ENCODE measurements at places on chromosomes 5 and 9.

DNA sequence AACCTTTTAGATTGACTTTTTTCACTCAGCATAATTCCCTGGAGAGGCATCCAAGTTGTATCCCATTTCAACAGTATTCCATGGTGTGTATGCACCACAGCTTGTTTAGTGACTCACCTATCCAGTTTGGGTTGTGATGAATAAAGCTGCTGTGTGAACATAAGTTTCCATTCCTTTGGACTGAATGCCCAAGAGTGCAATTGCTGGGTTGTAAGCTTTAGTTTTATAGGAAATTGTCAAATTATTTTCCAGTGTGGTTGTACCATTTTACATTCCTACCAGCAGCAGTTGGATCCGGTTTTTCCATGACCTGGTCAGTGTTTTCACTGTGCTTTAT, 60.9 kb upstream of the TMED7 start:
- no peak for DNase-seq

- no peak for DNase-seq
These were observed 99.3 kb upstream of the LRRTM2 start for GRCh38 chr5:138974227-138975063.

DNA sequence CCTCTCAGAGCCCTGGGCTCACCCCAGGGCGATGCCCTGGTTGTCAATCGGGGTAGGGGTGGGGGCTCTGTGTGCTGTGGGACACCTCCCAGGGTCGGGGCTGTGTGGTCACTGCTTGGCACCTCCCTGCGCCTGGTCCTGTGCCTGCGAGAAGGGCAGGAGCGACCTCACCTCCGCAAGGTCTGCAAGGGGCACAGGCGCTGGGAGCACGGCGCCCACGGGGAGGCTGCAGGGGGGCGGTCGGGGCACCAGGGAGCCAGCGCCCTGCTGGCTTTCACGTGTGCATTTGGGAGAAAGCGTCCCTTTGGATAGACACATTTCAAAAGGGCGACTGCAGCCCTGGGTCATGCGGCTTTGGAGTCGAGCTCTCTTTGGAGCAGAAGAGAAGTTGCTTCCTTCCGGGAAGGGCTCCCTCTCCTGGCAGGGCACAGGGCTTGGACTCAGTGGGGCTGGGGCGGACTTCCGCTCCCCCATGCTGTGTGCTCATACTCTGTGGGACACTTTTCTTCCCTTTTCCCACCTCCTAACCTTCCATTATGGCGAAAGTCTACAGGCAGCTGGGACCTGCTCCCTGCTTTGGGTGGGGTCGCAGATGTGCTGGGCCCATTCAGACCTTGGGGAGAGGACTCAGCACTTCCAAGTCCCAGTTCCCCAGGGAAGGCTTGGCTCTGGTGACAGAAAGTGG, 52.9 kb upstream of the SLC28A3 start:
- no peak for DNase-seq

- no peak for DNase-seq
These were observed 1.6 kb upstream of the DHFR start for GRCh38 chr5:80656425-80656824.

GRCh38 chr5:25006237-25006636, 361.5 kb upstream of the CDH10 start:
- no peak for DNase-seq

- DNase-seq: peak; percentile 85
These were observed 148.3 kb downstream of the CMYA5 start for GRCh38 chr5:79837761-79838551.

- no peak for DNase-seq
These were observed 47.9 kb downstream of the TNFSF15 start for GRCh38 chr9:114757984-114758383.

GRCh38 chr5:1983401-1983800, 100.7 kb upstream of the IRX4 start:
- no peak for DNase-seq

All from vagina (tissue), 2 donors.